Activated gamma-delta T cell treated with Interleukin-2 at 50 U/mL for 16 hours (primary cell): ENCODE measurements at places on chromosomes 11 and 22.

GRCh38 chr22:48761546-48761945, 1066.1 kb downstream of the BRD1 start:
- DNase-seq, result no peak

GRCh38 chr22:37564111-37564711, 3.9 kb downstream of the CDC42EP1 start:
- no peak for DNase-seq

GRCh38 chr11:78248903-78249302, 60.2 kb downstream of the USP35 start:
- DNase-seq, result no peak

DNA sequence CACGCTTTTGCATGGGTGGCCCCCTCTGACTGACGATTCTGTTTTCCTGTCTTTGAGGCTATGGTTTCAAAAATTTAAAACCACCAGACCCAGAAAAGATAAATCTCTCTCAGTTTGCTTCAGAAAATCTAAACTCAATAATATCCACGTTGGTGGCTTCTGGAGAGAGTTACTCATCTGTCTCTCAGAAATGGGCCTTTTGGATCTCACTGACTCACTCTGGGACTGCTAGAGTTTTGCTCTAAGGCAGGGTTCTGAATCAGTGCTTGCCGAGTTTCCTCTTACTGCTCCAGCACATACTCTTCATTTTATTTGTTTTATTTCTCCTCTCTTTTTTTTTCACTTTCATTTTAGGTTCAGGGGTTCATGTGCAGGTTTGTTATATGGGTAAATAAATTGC, 305.7 kb downstream of the BLID start:
- no peak for DNase-seq

DNA sequence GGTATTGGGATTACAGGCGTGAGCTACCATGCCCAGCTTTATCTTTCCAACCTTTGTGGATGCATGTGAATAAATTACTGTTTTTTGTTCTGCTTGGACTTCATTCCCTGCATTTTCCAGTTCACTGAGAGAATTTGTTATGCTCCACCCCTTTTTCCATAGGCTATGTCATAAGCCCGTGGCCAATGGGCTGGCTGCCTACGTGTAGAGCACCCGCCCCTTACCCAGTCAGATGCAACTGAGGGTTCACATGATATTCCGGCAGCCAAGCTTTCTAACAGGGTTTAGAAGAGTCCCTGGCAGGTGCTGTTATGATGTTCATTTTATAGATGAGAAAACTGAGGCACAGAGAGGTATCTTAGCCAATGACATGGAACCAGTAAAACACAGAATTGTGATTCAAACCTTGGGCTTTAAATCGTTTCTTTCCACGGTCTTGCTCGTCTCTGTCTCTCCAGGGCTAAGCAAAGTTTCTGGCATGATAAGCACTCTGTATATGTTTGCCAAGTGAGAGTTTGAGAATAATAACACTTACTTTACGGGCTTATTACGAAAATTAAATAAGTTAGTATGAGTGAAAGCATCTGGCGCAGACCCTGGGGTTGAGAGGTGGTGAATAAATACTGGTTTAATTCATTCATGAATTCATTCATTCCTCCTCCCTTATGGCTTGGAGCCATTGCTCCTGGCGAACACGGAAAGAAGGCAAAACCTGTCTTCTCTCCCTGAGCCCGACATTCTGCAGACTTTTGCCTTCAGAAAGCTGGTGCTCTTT, 42.4 kb upstream of the RASD2 start:
- DNase-seq, result no peak

DNA sequence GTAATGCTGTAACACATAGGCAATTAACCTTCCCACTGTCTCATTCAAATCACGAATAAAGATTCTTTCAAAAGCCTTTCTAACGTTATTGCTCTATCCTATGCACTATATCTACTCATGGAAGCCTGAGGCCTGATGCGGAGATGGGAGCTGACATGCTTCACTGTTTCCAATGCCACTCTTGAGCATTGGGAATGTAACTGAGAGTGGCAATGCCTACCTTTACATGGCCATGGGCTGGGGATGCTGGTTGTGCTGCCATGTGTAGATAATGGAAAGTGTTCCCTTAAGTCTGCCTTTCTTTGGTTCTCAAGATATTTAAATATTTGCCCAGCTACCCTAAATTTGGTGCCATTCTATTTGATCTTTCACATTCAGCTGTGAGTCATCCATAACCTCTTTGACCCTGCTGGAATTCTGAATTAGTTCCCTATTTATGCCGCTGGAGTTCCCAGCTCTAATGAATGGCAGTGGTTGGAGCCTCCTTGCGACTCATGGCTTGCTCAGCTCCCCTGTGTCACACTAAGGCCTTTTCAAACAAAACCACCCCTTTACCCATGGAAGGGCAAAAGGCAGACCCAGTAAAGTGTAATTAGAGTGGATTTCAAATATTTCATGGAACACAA, 21.4 kb upstream of the DKK3 start:
- DNase-seq, result no peak
